A549 treated with Hydrocortisone at 1 μM for 4 hours (cell line): ENCODE measurements at places on chromosomes 6 and 20. TPM values are rescaled to one million over a fixed set of nuclear protein-coding genes. Genes with fewer than 3 reads are reported as not detected.

HAO1 gene
- total RNA-seq: not detected in 5 replicates

HNF4A gene
- 15.4 to 20.8 TPM (median 18.8 TPM) in 5 replicates for total RNA-seq

EHMT2 gene
- total RNA-seq: 25.1 to 29.7 TPM (median 26.0 TPM) in 5 replicates

SLC17A4 gene
- not detected in 5 replicates for total RNA-seq

PRL gene
- total RNA-seq: not detected in 5 replicates

FAM83C gene
- total RNA-seq: 0.06 to 0.16 TPM (median 0.13 TPM) in 5 replicates

MUC21 gene
- total RNA-seq: 0.02 TPM in 1 of 5 replicates, not detected in the others
